Kidney epithelial cell (primary cell): ENCODE measurements at places on chromosomes 12 and 14. TPM values are rescaled to one million over a fixed set of nuclear protein-coding genes. Genes with fewer than 3 reads are reported as not detected.
A peak's percentile ranks its signal among the peaks of the same experiment; 100 is the strongest.

- no peak for DNase-seq
Observed at GRCh38 chr12:49951411-49952240, 1.1 kb downstream of the AQP2 start.

DNA sequence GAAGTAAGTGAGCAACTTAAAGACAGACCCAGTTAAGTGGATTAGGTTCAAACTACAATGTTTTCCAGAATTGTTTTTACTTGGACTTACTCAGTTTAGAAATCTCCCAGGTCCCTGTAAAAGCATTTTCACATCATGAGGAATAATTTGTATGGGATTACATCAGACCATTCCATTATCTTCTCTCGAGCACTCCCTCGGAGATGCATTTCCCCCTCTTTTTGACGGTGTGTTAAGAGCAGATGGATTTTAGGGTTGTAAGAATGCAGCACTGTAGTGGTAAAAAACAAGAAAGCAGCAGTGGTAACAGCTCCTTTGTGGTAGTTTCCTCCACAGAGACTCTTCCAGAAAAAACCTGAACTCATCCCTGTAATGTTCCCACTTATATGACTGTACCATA, 488.4 kb downstream of the BCAT1 start:
- no peak for DNase-seq

- DNase-seq = no peak
Observed at GRCh38 chr12:125198652-125199051, 133.4 kb downstream of the AACS start.

DNA sequence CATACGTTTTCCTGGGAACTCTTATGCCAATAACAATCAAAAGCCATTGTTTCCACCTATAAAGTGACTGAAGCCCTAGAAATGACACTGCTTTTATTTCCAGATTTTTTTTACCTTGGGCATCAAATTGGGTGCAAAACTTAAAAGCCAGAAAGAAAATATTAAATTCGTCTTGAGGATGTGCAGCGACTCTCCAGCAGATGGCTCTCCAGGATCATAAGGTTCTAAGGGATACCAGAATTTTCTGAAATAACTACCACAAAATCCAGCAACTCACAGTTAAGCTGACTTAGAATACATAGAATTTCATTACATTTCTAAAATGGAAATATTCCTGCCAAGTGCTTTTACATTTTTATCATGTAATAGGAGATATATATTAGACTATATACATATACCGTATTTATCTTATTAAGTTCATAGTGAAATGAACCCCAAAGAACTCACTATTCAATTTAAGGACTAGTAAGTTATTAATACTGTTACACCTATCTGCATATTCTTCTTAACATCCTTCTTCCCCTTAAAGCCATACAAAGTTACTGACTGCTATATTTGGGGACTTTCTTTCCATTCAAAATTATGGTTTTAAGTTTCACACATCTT, 44.0 kb downstream of the ARMH4 start:
- DNase-seq = peak; percentile 37

DNA sequence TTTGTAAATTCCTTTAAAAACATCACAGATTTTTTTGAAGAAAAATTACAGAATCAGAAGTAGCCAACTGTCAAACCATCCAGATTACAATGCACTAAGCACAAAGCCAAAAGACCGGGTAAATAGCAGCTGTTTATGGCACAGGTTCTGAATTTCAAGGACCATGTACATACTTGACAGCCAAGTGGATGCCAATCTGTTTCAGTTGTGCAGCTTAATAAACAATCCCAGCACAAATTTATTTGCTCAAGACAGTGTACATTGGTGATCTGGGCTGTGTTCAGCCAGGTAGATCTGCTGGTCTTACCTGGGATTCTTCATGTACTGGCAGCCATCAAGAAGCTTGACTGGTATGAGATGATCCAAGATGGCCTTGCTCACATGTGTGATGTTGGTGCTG, 229.8 kb upstream of the FLRT2 start:
- no peak for DNase-seq

The RAD51AP1 gene
- 8.7 and 9.3 TPM in 2 replicates for total RNA-seq

The LMNTD1 gene
- 0.08 TPM in 1 of 2 replicates, not detected in the other for total RNA-seq

The SYT1 gene
- 7.4 and 8.8 TPM in 2 replicates for total RNA-seq

The CAPZA3 gene
- not detected in 2 replicates for total RNA-seq

The BCL11B gene
- total RNA-seq = 2.1 and 2.3 TPM in 2 replicates

The SELPLG gene
- 0.34 and 0.42 TPM in 2 replicates for total RNA-seq

The GNG2 gene
- total RNA-seq = 3.3 and 4.1 TPM in 2 replicates

The NTN4 gene
- 76.7 and 81.3 TPM in 2 replicates for total RNA-seq
